Naive thymus-derived CD8-positive, alpha-beta T cell (primary cell): ENCODE measurements at places on chromosomes 3 and 15.

GRCh38 chr3:2166552-2166951 lies 67.9 kb downstream of the CNTN4 start:
- no peak for DNase-seq

DNA sequence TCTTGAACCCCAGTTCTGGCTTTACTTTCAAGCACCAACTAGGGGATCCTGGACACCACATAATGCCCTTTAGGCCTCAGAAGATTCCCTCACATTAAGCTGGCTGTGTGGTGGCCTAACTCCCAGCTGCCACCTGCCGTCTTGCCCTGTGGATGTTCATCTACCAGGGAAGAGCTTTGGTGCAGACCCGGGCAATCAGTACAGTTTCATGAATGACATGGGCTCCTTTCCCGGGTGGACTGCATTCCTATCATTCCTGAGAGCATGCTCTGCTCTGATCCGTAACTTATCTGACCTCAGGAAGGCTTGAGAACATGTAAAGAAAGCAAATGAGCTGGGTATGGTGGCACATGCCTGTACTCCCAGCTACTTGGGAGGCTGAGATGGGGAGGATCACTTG lies 50.0 kb upstream of the GSK3B start:
- DNase-seq, result no peak

DNA sequence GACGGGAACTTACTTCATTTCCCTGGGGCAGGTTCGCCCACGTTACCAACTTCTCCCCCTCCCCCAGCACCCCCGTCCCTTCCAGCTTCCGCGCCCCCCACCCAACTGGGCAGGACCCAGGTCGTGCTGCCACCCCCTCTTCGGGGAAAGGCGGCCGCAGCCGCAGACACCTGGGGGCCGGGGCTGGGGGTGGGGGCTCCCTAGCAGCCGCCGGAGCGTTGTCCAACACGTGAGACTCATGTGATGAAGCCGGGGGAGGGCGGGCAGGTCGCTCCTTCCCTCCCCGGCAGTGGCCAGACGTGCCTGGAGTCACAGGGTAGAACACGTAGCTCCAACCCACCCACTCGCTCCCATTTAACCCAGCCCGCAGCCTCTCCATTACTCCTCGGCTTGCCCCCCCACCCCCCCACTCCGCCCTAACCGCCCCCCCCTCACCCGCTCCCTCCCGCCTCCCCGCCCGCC lies 240 bp upstream of the BHLHE40 start:
- peak; percentile 64 for DNase-seq

DNA sequence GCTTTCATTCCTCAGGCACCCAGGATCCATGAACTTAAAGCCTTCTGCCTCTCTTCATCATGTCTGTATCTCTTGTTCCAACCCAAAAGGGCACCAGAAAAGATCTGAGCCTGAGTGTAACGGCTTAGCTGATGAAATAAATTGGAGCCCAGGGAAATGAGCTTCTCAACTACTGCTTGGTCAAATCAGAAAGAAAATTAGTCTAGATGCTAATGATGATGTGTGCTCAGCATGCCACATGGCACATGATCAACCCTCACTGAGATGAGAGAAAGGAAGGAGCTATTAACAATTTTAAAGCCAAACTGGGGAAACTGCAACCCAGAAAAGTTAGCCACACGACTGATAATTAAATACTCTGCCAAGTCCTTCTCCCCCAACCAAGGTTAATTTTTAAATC lies 325.7 kb downstream of the CNTN3 start:
- DNase-seq, result no peak

GRCh38 chr3:138440596-138440995 lies 6.2 kb downstream of the ESYT3 start:
- DNase-seq, result no peak

DNA sequence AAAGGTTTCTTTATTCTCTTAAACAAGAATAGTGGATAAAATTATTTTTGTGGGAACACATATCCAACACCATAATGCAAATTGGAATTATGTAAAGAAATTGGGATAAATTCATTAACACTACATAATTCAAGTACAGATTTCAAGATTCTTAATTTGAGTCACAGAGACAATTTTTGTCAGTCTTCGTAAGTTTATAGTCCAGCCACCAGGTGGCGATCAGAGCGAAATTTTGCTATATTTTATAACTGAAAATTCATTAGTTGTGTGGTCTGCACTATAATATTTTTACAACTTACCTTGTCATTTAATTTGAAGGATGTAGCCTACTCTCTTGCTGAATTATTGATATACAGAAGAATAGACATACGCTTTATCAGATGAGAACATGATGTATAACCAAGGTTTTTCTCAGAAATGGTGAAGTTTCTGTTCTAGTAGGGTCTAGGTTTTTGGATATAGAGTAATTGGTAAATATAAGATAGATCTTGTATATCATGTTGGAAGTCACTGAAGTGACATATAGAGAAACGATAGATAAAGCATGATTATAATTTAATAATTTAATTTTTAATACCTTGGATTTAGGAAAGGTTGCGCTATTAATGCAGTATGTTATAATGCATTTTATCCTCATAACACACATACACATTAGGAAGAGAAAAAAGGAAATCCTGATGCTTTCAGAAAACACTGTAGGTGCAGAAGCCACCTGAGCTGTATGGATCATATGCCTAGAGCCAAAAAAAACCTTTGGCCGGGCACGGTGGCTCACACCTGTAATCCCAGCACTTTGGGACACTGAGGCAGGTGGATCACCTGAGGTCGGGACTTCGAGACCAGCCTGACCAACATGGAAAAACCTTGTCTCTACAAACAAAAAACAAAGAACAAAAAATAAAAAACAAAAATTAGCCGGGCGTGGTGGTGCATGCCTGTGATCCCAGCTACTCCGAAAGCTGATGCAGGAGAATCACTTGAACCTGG lies 31.7 kb downstream of the PLSCR4 start:
- DNase-seq, result peak; percentile 39

DNA sequence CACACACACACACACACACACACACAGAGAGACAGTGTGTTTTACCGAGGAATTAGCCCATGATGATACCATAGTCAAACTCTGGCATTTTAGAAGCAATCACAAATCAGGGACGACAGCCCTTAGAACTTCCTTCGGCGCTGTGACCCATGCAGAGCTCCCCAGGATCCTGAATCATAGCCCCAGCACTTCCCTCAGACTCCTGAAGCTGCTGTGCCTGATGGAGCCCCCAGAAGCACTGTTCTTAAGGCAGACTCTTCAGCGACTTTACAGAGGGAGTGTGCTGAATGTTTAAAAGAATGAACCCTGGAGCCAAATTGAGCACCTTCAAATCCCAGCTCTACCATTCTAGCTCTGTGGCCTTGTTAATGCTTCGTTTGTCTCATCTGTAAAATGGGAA lies 89.3 kb upstream of the LIPC start:
- no peak for DNase-seq

DNA sequence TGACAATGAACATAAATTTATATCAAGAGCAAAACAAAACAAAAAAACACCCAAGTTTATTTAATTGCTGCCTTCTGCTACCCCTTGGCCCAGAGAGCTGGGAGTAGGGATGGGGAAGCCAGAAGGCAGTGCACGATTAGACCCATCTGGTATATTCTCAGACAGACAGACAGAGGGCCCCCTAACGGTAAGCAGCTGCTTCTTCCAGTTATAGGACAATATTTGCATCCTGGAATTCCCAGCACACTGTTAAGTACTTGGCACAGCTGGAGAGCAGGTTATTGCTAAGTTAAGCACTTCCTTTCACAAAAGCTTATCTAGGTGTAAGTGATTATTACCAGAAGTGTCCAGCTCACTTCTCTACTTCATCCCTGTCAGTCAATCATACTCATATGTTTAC lies 39.3 kb downstream of the C2CD4B start:
- DNase-seq, result no peak

- no peak for DNase-seq
Observed at GRCh38 chr3:147129665-147130064, 276.7 kb downstream of the ZIC4 start.

DNA sequence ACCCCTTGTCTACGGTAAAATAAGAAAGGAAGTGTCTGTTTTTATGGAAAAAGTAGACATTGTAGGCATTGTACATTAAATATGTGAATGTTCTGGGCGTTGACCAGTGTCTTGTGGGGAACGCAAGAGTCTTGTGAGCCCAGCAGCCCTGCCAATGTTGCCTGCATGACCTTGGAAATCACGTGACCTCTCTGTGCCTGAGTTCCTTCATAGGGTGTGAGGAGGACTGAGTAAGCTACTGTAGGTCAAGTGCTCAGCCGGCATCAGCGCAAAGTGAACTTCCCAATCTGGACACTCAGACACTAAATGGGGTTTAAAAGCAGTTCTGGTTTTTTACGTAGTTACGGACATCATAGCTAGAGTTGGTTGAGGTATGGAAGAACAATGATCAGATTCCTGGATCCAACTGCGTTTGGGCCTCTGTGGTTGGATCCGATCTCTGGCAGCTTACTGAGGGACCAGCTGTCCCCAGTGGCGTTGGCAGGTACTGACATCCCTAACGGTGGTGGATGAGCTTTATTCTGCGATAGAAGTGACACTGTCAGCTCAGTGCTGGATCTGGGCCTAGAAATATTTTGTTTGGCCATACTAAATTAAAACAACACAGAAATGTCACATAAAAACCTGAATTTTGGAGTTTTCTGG lies 63.8 kb downstream of the SPSB4 start:
- DNase-seq, result no peak

DNA sequence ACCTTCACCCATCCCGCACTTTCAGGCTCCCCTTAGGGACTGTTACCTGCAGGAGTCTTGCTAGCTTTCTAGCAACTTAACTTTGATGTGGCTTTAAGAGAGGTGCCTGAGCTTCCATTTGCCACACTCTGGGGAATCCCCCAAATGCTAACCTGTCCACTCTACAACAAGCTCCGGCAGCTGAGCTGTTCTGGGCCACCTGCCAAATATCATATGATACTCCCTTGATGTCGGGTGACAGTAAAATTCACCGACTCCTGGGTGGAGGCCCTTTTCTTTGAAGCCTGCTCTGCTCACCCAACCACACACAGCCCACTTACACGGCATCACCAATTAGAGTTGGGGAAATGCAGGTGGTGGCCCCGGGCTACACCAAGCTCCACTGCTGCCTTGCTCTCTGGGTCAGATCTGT lies 38.0 kb upstream of the XCR1 start:
- DNase-seq, result peak; percentile 68
